ENCODE measurements at places on chromosomes 2 and 18.
A peak's percentile ranks its signal among the peaks of the same experiment; 100 is the strongest.

GRCh38 chr18:55442561-55442960 is 145.4 kb downstream of the TCF4 start:
- DNase-seq, result no peak

DNA sequence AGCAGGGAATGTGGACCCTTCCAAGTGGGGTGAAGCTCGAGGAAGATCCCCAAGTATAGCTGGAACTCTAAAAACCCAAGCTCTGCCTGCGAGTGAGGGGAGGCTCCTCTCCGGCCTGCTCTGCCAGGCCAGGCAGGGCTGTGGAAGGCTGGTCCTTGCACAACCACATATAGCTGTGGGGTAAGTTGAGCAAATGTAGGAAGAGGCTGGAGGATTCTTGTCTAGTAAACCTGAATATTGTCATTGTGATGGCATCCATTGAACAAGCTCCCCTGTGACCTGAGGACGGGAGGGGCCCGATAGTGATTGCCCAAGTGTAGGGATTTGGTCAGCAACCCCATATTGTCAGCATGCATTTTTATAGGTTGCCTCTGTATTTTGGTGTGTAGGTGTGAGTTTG is 103.0 kb downstream of the ACKR3 start:
- no peak for DNase-seq

GRCh38 chr2:119366649-119367471 is at the start of the genes C2orf76 and DBI:
TSS of gene C2orf76 (minus strand) at chr2:119366834. CDS start at chr2:119339959, 26,875 bp downstream.
TSS of gene DBI (plus strand) at chr2:119366977. CDS start at chr2:119367052, 75 bp downstream.
- peak; percentile 98 for DNase-seq

DNA sequence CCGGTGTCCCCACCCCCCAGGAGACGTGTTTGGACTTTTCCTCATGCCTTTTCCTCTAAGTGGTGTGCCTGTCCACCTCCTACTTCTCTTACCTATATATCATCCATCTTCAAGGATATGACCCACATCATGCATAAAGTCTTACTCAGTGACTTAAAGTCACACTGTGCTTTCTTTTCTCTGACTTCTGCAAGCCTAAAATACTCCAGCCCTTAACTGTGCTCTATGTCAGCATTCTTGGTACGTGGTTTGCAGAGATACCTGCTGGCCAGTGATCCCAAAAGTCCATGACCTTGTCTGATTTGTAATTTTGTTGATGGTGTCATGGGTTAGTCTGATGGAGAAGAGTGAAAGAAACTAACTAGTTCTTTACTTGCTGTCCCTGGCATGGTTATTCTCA is 393.6 kb upstream of the NRP2 start:
- no peak for DNase-seq

- DNase-seq, result no peak
Observed at GRCh38 chr2:223019390-223019930, 32.5 kb upstream of the KCNE4 start.

GRCh38 chr2:196247976-196248280 is 76.5 kb upstream of the STK17B start:
- DNase-seq, result no peak

- no peak for DNase-seq
Observed at GRCh38 chr2:75853436-75853835, 142.7 kb upstream of the GCFC2 start.

DNA sequence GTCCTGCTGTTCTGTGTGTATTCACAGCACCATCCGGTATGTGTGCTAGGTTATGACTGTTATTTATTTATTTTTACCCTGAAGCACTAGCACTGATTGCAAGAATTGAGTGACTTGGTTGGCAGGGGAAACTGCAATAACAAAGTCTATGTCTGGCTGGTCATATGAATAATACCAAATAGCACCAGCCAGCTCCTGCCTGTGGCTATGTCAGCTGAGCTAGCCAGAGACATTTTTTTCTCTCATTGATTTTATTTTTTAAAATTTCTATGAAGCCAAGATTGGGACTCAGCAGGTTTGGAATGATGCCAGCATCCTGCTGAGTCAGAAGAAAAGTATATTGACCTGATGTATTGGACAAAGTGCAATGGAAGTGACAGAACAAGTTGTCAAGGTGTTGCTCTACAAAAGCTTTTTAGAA is 188.5 kb upstream of the CDH2 start:
- peak; percentile 57 for DNase-seq

DNA sequence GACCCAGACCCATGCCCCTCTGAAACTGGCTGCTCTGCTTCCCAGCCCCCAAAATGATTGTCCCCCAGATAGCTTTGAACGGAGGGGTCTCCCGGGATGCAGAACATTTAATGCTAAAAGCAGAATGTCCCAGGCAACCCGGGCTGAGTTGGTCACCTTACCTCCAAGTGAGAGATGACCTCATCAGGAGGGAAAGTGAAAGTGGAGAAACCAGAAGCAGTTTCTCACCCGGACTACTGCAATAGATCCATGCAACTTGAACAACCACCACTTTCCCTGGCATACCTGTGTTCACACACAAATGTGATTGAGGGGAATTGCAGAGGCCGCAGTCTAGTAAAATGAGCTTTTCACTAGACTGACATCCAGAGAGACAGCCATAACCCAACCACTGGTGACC is 75.3 kb upstream of the NPAS2 start:
- DNase-seq, result no peak

GRCh38 chr18:850960-851359 is 38.9 kb upstream of the YES1 start:
- no peak for DNase-seq

- no peak for DNase-seq
Observed at GRCh38 chr18:50509012-50509411, 50.9 kb upstream of the MAPK4 start.

GRCh38 chr2:38549851-38550250 is 52.9 kb downstream of the HNRNPLL start:
- no peak for DNase-seq

GRCh38 chr2:191038241-191038725 is 24.3 kb upstream of the STAT1 start:
- DNase-seq, result no peak

- DNase-seq, result no peak
Observed at GRCh38 chr2:42310007-42310515, 51.0 kb downstream of the COX7A2L start.

- no peak for DNase-seq
Observed at GRCh38 chr2:100601661-100602060, 38.9 kb downstream of the PDCL3 start.

DNA sequence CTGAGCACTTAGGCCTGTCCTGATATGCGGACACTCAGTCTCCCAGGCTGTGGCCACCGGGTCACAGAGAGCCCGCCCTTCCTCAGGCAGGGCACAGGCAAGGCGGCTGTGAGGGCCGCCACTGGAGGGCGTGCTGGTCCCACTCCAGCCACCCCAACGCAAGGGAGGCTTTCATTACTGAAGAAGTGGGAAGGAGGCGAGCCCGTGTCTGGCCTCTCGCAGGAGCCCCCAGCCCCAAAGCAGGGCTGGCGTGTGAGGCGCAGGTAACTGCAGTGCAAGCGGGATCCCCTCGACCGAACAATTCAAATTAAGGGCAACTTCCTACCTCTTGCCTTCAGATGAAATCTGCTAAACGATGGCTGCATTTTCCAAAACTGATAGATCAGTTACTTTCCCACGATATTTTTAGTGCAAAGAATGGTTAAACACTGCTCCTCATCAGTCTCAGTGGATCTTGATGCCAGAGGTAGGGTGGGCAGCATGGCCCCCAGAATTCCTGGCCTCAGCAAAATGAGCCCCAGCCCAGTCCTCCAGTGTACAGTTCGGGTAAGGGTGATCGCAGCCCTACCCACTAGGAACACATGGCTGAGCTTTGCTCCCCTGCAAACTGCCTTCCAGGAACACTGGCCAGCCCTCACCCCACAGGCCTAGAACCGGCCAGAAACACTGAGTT is 97.2 kb downstream of the SEPTIN10 start:
- no peak for DNase-seq

DNA sequence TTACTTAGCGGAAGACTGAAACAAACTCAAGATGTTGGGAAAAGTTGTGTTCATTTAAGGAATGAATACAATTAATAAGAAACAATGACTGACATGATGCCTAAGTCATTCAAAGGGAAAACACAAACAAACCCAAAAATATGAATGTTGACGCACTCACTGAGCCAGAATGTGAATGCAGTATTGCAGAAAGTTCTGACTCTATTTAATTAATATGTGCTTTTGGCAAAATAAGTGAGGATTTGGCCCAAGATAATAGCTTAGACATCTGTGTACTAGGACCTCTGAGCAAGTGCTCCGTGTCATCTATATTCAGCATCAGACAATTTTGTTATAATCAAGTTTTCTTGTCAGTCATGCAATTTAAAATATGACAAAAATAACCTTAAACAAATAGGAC is 1138.8 kb upstream of the NXPH2 start:
- DNase-seq, result no peak

- DNase-seq, result peak; percentile 54
Observed at GRCh38 chr2:24418166-24418841, 58.0 kb upstream of the ITSN2 start.

- DNase-seq, result no peak
Observed at GRCh38 chr2:231336700-231337099, 58.8 kb upstream of the B3GNT7 start.

DNA sequence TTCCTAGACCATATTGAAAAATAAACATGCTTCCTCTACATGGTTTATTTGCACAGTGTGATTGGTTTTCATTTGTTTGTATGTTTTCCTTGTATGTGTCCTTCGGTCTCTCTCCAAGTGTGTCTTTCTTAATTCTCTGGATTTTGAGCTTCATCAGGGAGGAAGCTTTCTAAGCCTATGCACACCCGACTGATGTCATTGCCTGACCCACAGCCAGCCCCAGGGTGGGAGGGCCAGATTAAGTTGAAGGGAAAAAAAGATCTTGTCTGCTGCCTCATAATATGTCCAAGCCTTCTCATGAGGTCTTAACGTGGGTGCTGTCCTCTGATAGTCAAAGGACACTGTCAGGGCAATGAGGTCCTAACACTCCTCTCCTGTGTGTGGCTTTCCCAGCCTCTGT is 115.2 kb downstream of the MARCHF4 start:
- no peak for DNase-seq

DNA sequence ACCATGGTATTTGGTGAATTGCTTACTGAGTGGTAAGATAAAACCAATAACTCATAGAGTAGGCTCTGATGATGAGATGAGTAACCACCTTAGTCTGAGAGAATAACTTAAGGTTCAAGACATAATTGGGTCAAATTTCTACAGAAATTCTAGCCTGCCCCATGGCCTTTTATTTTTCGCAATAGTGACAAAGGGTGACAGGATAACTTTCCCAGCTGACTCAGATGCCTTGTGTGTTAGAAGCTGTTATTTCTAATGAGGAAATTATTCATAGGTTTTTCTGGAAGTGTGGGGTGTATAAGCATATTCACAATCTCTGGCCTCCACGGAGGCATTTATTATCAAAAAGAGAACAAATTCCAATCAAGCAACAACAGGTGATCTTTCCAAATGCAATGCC is 159.0 kb downstream of the NUP35 start:
- no peak for DNase-seq

DNA sequence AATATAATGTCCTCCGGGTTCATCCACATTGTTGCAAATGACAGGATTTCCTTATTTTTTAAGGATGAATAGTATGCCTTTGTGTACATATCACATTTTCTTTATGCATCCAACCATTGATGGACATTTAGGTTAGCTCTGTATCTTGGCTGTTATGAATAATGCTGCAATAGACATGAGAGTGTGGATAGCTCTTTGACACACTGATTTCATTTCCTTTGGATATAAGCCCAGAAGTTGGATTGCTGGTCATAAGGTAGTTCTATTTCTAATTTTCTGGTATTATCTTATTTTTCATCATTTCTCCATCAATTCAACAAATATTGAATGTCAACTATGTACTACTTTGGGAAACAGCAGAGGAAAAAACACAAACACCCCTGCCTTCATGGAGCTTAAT is 423.3 kb downstream of the MTX2 start:
- DNase-seq, result no peak

DNA sequence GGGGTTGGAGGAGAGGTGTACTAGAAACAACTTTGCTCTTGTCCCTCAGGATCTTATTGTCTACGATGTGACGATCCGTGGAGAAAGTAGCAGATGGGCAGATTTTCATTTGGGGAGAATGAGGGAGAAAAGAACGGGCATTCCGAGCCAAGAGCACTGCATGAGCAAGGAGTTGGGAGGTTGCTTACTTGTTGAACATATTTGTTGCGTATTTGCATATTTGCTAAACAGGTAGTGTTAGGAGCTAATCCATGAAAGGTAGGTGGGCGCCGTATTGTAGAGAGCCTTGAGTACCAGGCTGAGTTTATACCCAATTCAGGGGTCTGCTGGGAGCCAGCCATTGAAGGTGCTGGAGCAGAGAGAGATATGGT is 490 bp downstream of the BCS1L start:
- DNase-seq, result no peak

GRCh38 chr2:96485350-96485749 is 19.8 kb downstream of the NEURL3 start:
- DNase-seq, result no peak

DNA sequence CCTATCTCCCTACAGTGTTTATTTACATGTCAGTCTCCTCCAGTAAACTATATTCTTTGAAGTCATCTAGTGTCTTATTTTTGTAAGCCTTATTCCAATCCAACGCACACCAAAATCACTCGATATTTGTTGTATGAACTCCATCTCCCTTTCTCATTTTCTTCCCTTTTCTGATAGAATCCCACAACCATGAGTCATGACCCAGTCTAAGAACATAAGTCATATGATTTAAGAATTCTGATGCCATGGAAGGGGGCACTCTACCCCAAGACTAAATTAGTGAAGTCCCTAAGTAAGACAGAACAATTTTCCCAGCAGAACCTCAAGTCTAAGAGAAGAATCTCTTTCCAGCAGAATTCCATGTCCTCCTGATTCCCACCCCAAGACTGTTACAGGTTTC is 5.4 kb downstream of the CHMP3 start:
- DNase-seq, result no peak

- DNase-seq, result no peak
Observed at GRCh38 chr2:168490946-168491605, 35.0 kb downstream of the CERS6 start.

GRCh38 chr2:176500901-176501300 is 231.7 kb downstream of the MTX2 start:
- DNase-seq, result no peak

- no peak for DNase-seq
Observed at GRCh38 chr18:37222354-37222998, 343.1 kb downstream of the CELF4 start.

- no peak for DNase-seq
Observed at GRCh38 chr2:207290833-207291624, 125.3 kb upstream of the KLF7 start.

DNA sequence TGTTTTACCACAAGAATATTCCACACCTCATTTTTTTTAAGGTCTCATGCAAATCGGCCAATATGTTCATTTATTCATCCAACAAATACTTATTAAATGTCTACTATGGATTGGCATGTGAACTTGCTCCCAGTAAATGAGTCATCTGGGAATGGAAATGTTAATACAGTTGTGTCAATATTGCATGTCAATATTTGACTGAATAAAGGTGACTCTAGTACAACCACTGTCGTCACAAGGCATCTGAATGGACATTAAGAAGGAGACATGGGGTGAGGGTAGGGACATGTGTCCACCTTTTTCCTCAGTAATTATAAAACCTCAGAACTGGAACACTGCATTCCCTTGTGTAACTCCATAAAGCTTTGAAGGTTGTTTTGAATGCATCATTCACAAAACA is 365.4 kb downstream of the ADCYAP1 start:
- peak; percentile 53 for DNase-seq
